Psoas muscle (tissue), 8 donors: ENCODE measurements at places on chromosomes 5 and 9. TPM values are rescaled to one million over a fixed set of nuclear protein-coding genes. Genes with fewer than 3 reads are reported as not detected.

The C9orf153 gene
- 0.04 TPM for polyA plus RNA-seq

The ALDH1A1 gene
- polyA plus RNA-seq, result 7.0 TPM

The LCN1 gene
- polyA plus RNA-seq, result not detected

DNA sequence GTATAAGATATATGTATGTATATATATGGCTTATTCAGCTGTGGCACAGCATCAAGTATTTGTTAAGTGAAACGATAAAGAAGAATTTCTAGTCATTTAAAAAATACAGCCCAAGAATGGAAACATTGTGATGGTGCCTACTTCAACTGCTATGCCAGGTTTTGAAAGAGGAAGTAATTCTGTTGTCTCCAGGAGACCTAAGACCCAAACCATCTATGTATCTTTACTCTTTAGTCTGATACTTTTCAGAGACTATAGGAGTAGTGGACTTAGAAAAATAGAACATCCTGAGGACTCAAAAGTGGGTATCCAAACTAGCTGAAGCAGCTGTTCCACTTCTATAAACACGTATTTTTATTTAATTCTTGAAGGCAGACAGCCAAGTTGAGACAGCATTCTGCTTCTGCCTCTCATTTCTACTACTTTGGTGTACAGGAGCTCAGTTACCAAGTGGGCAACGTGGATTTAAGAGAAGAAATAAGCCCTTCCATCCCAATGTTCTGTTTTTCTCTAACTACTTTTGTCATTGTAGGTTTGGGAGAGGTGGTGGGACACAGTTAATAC, 110.7 kb downstream of the RPS23 start:
- DNase-seq, result no peak

GRCh38 chr5:72347801-72348308, 27.7 kb downstream of the PTCD2 start:
- no peak for DNase-seq

DNA sequence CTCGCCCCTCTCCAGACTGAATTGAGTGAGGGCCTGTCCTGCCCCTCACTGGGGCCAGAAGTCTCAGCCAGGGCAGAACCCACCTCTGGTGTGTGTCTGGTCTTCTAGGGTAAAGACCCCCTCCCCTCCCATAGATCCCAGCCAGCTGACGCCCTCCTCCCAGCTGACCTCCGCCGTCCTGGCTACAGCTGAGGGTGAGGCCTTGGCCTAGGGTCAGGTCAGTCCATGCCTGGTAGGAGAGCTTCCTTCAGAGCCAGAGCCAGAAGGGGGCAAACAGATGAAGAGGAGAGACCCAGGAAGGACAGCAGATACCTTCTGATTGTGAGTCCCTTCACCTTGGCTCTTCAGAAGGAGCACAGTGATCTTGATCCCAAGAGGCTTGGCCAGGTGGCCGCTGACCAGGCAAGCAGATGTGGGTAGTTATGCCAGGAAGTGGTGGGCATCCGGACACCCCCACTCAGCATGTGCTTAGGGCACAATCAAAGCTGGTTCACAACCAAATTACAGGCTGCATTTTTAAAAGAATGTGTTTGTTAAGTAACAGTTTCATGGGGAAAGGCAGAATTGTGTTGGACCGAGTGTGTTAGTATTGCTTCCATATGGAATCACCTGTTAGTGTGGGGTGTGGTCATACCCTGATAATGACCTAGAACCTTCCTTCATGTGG, 29.9 kb downstream of the JADE2 start:
- no peak for DNase-seq

DNA sequence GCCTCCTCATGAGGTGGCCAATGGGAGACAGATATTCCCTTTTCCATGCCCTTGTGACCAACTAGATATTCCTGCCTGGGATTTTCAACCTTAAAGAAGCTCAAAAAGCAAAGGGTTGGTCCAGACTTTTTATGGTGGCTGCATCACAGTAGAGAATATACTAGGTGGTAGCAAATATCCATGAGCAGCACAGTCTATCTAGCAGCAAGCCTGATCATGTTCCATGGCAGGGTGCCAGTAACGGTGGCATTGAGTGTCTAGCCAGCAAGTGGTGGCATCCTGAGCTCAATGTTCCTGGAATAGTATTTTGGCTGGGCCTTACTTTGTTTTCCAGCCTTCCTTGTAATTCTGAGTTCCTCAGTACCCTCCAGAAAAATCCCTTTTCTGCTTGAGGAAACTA, 25.8 kb downstream of the CDC25C start:
- DNase-seq, result peak; percentile 91

GRCh38 chr5:176798086-176798876, 12.1 kb upstream of the UNC5A start:
- DNase-seq, result no peak

GRCh38 chr5:43150075-43150474, 29.4 kb downstream of the ZNF131 start:
- no peak for DNase-seq
